ENCODE measurements at places on chromosomes 13 and 19.

DNA sequence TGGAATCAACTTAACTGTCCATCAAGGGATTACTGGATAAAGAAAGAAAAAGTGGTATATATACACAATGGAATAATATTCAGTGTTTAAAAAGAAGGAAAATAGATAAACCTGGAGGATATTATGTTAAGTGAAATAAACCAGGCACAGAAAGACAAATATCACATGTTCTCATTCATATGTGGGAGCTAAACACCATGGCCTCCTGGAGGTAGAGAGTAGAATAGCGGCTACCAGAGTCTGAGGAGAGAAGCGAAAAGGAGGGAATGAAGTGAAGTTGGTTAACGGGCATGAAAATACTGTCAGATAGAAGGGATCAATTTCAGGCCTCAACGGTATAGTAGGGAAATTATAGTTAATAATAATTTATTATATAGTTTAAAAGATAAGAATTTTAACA, 147.5 kb upstream of the OBI1 start:
- DNase-seq, result no peak

GRCh38 chr13:21059641-21060337, 1.6 kb downstream of the LATS2 start:
- no peak for DNase-seq

DNA sequence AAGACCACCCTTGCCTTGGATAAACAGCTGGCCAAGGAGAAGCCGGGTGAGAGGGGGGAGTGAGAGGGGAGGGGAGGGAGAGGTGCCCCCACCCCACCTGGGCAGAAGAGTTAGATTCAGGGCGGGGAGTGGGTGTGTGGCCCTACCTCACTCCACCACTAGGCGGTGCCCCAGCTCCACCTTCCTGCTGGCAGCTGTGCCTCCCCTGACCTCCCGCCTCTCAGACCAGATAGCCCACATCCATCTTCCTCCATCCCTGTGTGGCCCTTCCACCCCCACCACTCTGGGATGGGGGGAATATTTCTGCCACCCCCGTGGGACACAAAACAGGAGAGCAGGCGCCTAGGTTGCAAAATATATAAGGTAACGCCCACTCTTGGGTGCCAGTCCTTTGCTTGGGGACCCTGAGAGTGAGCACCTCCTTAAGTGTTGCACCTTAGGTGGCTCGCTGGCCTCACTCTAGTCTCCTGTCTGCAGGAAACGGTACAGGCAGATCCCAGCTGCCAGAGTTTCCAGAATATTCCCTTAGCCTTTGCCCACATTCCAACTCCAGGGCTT, 13.8 kb upstream of the EHD2 start:
- peak; percentile 45 for DNase-seq

- no peak for DNase-seq
These were observed 231.2 kb downstream of the NHLRC3 start for GRCh38 chr13:39269411-39269810.

GRCh38 chr19:30564551-30565011, 192.4 kb downstream of the ZNF536 start:
- no peak for DNase-seq

- DNase-seq, result no peak
These were observed 63.8 kb downstream of the ING1 start for GRCh38 chr13:110777251-110777820.

GRCh38 chr19:12965017-12965811, 4.2 kb upstream of the DAND5 start:
- DNase-seq, result peak; percentile 88

GRCh38 chr19:21322528-21322927, 6.7 kb downstream of the ZNF708 start:
- no peak for DNase-seq
